Activated CD8-positive, alpha-beta memory T cell treated with anti-CD3 and anti-CD28 coated beads, Interleukin-2, amount 50 U/mL, for 4 hours (primary cell): ENCODE measurements at places on chromosomes 5 and 9.

GRCh38 chr5:113336975-113337374 lies 97.8 kb downstream of the TSSK1B start:
- DNase-seq: no peak

DNA sequence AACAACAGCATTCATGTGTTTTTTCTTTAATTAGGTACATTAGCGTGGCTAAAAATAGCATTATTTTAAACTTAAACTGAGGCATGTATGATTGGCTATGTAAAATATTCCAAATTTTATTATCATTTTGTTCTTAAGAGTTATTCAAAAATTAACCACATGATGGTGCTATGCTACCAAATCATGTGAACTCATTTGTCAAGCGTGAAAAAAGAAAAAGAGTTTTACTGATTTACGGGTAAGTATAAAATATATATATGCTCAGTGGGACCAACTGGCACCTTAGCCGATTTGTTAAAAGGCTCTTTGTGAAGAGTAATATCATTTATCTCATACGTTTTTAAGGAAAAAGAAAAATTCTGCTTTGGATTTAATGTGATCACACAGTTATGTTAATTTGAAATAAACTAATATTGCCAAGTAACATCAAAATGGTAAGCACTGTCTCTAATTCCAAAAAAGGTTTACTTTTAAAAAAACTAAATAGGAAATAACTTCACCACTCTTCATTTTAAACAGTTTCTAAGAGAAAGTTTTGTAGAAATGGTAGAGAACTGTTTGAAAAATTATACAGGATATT lies 1042.3 kb downstream of the CDH12 start:
- no peak for DNase-seq

DNA sequence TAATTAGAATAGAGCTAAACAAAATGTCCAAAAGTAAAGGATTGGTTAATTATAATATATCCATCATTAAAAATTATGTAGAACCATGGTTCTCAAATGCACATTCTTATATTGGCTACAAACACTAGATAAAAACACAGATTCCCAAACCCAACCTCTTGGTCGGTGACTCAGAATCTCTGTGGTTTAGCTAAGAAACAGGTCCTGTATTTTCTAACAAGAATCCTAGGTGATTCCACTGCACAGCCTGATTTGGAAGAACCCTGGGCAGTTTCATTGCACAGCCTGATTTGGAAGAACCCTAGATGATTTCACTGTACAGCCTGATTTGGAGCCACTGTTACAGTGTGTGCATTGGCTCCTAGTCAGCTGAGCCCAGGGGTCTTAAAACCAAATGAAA lies 67.9 kb downstream of the KIAA1958 start:
- no peak for DNase-seq

- no peak for DNase-seq
Observed at GRCh38 chr5:116766470-116766947, 191.9 kb upstream of the SEMA6A start.

- DNase-seq: no peak
Observed at GRCh38 chr5:173634465-173634983, 18.1 kb upstream of the BOD1 start.
